A549 treated with RU486 at 1 μM for 4 hours (cell line): ENCODE measurements at places on chromosomes 1 and 21. TPM values are rescaled to one million over a fixed set of nuclear protein-coding genes. Genes with fewer than 3 reads are reported as not detected.

Gene UCHL5
- total RNA-seq = 24.1 to 48.8 TPM (median 47.8 TPM) in 5 replicates

Gene GPR153
- 0.64 to 1.4 TPM (median 1.1 TPM) in 5 replicates for total RNA-seq

Gene SPRR3
- not detected in 5 replicates for total RNA-seq

Gene KIAA0319L
- total RNA-seq = 13.1 to 15.5 TPM (median 15.0 TPM) in 5 replicates

Gene S100A12
- not detected in 5 replicates for total RNA-seq

Gene FAM110D
- 0.06 TPM in 1 of 5 replicates, not detected in the others for total RNA-seq

Gene MAGI3
- 2.9 to 4.5 TPM (median 4.1 TPM) in 5 replicates for total RNA-seq

Gene SYCP1
- total RNA-seq = not detected in 5 replicates

Gene LORICRIN
- not detected in 5 replicates for total RNA-seq

Gene RAD54L
- total RNA-seq = 9.8 to 12.3 TPM (median 11.6 TPM) in 5 replicates

Gene OLIG2
- not detected in 5 replicates for total RNA-seq

Gene RALGPS2
- 13.1 to 28.5 TPM (median 23.0 TPM) in 5 replicates for total RNA-seq

Gene DCAF8
- total RNA-seq = 43.4 to 52.8 TPM (median 51.7 TPM) in 5 replicates

Gene S100A8
- not detected in 5 replicates for total RNA-seq

Gene LRRC8B
- total RNA-seq = 2.9 to 6.3 TPM (median 5.6 TPM) in 5 replicates

Gene NCMAP
- 0.05 to 0.07 TPM (median 0.06 TPM) in 3 of 5 replicates, not detected in the others for total RNA-seq

Gene FHAD1
- 0.35 to 0.63 TPM (median 0.51 TPM) in 5 replicates for total RNA-seq

Gene CFAP141
- total RNA-seq = 0.61 TPM in 1 of 5 replicates, not detected in the others

Gene TRIM62
- total RNA-seq = 1.8 to 2.6 TPM (median 2.4 TPM) in 5 replicates

Gene HEYL
- 2.8 to 3.6 TPM (median 3.4 TPM) in 5 replicates for total RNA-seq

Gene ALPL
- 0.16 to 0.35 TPM (median 0.25 TPM) in 5 replicates for total RNA-seq

Gene SPRR5
- not detected in 5 replicates for total RNA-seq

Gene RIIAD1
- not detected in 5 replicates for total RNA-seq

Gene GBP6
- total RNA-seq = not detected in 5 replicates

Gene TMPRSS2
- total RNA-seq = 0.09 to 0.26 TPM (median 0.13 TPM) in 3 of 5 replicates, not detected in the others

Gene NT5C1A
- total RNA-seq = not detected in 5 replicates

Gene LCE1D
- total RNA-seq = not detected in 5 replicates

Gene FCN3
- not detected in 5 replicates for total RNA-seq

Gene HOOK1
- total RNA-seq = 0.17 to 0.94 TPM (median 0.21 TPM) in 5 replicates

Gene RNF186
- total RNA-seq = not detected in 5 replicates

Gene COL11A1
- 1.3 to 3.8 TPM (median 2.3 TPM) in 5 replicates for total RNA-seq

Gene NEGR1
- not detected in 5 replicates for total RNA-seq

Gene MCOLN3
- 1.7 to 3.8 TPM (median 3.6 TPM) in 5 replicates for total RNA-seq

Gene LCE1F
- not detected in 5 replicates for total RNA-seq

Gene BTBD19
- total RNA-seq = 2.2 to 3.3 TPM (median 2.7 TPM) in 5 replicates

Gene FCAMR
- total RNA-seq = not detected in 5 replicates

Gene SPRR2E
- not detected in 5 replicates for total RNA-seq
